Smooth muscle cell of the coronary artery (primary cell): ENCODE measurements at places on chromosomes 7 and 10. TPM values are rescaled to one million over a fixed set of nuclear protein-coding genes. Genes with fewer than 3 reads are reported as not detected.

Gene WNT8B
- total RNA-seq, result not detected in 2 replicates

Gene UNC5B
- 11.2 and 39.1 TPM in 2 replicates for total RNA-seq

Gene GLI3
- total RNA-seq, result 2.2 and 3.2 TPM in 2 replicates

Gene TAS2R5
- 0.38 and 0.59 TPM in 2 replicates for total RNA-seq

Gene CHAT
- not detected in 2 replicates for total RNA-seq

Gene LRIT1
- total RNA-seq, result not detected in 2 replicates

Gene ZNF727
- total RNA-seq, result 0.15 and 0.35 TPM in 2 replicates

Gene PRLHR
- not detected in 2 replicates for total RNA-seq

Gene APBB1IP
- total RNA-seq, result 5.9 TPM in 1 of 2 replicates, not detected in the other

Gene CBLL1
- 8.0 and 9.2 TPM in 2 replicates for total RNA-seq

Gene WNT16
- 1.6 TPM in 1 of 2 replicates, not detected in the other for total RNA-seq

Gene GNAI1
- total RNA-seq, result 7.4 and 35.8 TPM in 2 replicates

Gene SUGCT
- total RNA-seq, result 55.0 and 55.2 TPM in 2 replicates

Gene SLC16A12
- total RNA-seq, result 0.12 and 0.75 TPM in 2 replicates

Gene CD36
- 0.45 and 132 TPM in 2 replicates for total RNA-seq

Gene NKX2-3
- not detected in 2 replicates for total RNA-seq

Gene CTAGE15
- not detected in 2 replicates for total RNA-seq

Gene RBM20
- total RNA-seq, result under 0.01 and 0.45 TPM in 2 replicates

Gene RADIL
- total RNA-seq, result 0.38 TPM in 1 of 2 replicates, not detected in the other

Gene DEPP1
- total RNA-seq, result 49.1 and 50.4 TPM in 2 replicates

Gene FZD1
- 2.7 and 31.7 TPM in 2 replicates for total RNA-seq

Gene ZNRF2
- 2.8 and 3.2 TPM in 2 replicates for total RNA-seq

Gene CYP2C18
- not detected in 2 replicates for total RNA-seq

Gene TMEM196
- not detected in 2 replicates for total RNA-seq

Gene CCDC186
- 3.7 and 16.9 TPM in 2 replicates for total RNA-seq

Gene FKBP9
- 252 and 474 TPM in 2 replicates for total RNA-seq

Gene INMT
- total RNA-seq, result 87.2 and 104 TPM in 2 replicates

Gene RHOBTB1
- 13.9 and 30.4 TPM in 2 replicates for total RNA-seq

Gene MKX
- 0.08 and 0.94 TPM in 2 replicates for total RNA-seq

Gene PAPOLB
- 0.08 TPM in 1 of 2 replicates, not detected in the other for total RNA-seq

Gene CFAP70
- 0.30 and 0.94 TPM in 2 replicates for total RNA-seq

Gene IFIT1B
- not detected in 2 replicates for total RNA-seq

Gene PLEKHA1
- 11.8 and 21.3 TPM in 2 replicates for total RNA-seq

Gene TMEM72
- total RNA-seq, result not detected in 2 replicates

Gene H2BK1
- total RNA-seq, result not detected in 2 replicates

Gene LEP
- 0.94 TPM in 1 of 2 replicates, not detected in the other for total RNA-seq

Gene BLNK
- total RNA-seq, result not detected in 2 replicates

Gene PNLIPRP1
- total RNA-seq, result not detected in 2 replicates

Gene MRC1
- total RNA-seq, result 0.12 TPM in 1 of 2 replicates, not detected in the other

Gene PRDX3
- 113 and 120 TPM in 2 replicates for total RNA-seq

Gene LRRC18
- total RNA-seq, result not detected in 2 replicates

Gene ANKRD7
- total RNA-seq, result 0.23 and 0.75 TPM in 2 replicates

Gene OR6B1
- not detected in 2 replicates for total RNA-seq

Gene DOCK1
- 76.4 and 100 TPM in 2 replicates for total RNA-seq

Gene STK32C
- total RNA-seq, result 9.4 and 25.0 TPM in 2 replicates
